BJ (cell line): ENCODE measurements at places on chromosomes 1 and 21.

DNA sequence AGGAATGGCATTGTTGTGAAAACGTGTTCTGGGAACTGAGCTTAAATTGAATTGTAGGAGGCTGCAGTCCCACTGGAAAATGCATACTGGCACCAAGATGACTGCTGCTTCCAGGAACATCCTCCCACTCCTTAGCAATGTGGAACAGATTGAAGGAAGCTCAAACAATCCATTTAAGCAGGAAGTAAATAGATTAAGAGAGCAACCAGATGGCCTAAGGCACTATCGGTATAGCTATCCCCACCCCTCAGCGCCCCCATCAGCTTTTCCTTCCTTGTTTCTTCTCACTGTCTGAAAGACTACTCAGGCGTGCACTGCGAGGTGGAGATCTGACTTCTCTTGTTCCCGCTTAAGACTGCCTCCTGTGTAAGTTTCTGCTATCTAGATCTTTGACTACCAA, 4.0 kb upstream of the IFI16 start:
- no peak for DNase-seq

- no peak for DNase-seq
These were observed 81.5 kb upstream of the UBE2U start for GRCh38 chr1:64121766-64122385.

DNA sequence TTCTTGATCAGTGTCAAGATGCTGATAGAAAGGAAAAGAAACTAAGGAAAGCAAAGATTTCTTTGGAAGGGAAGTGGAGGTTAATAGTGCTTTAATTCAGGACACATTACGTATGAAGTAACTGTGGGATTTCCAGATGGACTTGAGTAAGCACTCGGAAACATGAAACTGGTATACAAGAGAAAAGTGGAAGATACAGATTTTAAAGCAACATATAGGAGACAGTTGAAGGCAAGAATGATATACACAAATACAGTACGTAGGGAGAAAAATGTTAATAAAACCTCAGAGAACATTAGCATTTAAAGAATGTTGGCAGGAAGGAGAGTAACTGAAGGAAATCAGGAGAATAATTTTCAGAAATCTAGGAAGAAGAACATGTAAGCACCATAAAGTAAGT, 730.9 kb upstream of the ADGRL2 start:
- DNase-seq: no peak

- no peak for DNase-seq
These were observed 315.6 kb downstream of the NFIA start for GRCh38 chr1:61397935-61398334.

GRCh38 chr1:229230893-229231753, 39.8 kb upstream of the RAB4A start:
- DNase-seq: no peak

DNA sequence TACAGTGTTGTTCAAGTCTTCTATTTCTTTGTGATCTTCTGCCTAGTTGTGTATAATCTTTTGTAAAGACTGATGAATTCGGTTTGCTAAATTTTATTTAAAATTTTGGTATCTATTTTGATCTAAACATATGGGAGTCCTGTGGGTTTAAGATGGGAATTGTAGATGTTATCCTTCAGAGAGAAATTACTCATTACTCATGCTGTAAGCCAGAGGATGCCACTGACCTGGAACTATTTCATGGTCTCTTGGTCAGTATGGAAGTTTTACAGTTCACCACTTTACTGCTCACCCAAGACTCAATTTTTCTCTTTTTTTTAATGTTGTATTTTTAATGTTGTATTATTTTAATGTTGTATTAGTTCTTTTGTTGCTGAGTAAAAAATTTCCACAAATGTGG, 138.6 kb upstream of the B3GALT2 start:
- DNase-seq: no peak

DNA sequence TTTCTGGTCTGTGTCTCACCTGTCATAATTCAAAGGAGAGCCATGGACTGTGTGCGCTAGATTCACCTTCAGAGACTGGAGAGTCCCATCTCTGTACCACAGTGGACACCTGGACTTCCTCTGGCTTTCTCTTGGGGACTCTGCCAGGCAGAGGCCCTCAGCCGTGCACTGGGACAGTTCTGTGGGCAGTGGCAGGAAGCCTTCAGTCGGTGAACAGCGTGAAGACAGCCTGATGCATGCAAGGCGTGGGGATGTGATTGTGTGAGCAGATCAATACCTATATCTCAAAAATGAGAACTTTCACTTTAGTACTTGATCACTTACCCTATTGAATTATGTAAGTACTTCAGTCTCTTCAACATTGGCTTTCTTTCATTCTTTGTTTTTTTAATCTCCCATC, 245.3 kb downstream of the DISC1 start:
- DNase-seq: no peak

DNA sequence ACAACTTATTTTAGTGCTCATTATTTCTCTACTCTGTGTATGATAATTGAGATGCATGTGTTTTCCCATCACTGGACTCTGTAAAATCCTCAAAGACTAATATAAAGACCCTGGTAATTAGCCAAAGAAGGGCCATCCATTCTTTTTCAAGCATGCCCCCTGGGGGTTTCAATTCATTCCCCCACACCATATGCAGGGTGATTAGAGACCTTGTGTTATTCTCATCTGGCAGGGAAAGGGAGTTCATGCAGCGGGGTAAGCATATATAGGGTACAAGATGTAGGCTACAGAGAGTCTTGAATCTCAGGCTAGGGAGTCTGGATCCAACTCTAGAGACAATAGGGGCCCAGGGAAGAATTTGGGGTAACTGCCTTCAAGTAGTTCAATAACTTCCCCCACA, 166.5 kb downstream of the TNR start:
- DNase-seq: no peak

GRCh38 chr1:8903908-8904650, 25.6 kb upstream of the ENO1 start:
- peak; percentile 95 for DNase-seq
